Activated CD4-positive, alpha-beta T cell treated with anti-CD3 and anti-CD28 coated beads, Interleukin-2, Interleukin-6, amounts not matched to agents 100 ng/mL and 50 ng/mL, durations not matched to agents 16 hours and 8 hours (primary cell): ENCODE measurements at places on chromosomes 1 and 21.

- DNase-seq: no peak
Measured at GRCh38 chr1:54973205-54973921, 7.1 kb upstream of the TMEM61 start.

DNA sequence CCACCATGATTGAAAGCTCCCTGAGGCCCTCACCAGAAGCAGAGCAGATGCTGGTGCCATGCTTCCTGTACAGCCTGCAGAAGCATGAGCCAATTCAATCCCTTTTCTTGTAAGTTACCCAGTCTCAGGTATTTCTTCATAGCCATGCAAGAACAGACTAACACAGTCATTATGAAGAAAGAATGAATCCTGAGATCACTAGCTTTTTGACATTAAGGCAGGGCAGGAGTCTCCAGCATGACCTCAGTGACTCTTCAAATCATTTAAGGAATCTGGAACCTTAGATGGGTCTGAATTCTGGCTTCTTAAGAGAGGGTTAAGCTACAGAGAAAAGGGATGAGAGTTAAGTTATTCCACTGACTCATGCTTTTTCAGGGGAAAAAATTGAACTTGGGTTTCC is 79.0 kb downstream of the PTPN14 start:
- no peak for DNase-seq

GRCh38 chr1:243409284-243409683 is 153.4 kb downstream of the SDCCAG8 start:
- peak; percentile 35 for DNase-seq

GRCh38 chr1:198942466-198942865 is 303.6 kb downstream of the PTPRC start:
- DNase-seq: no peak

DNA sequence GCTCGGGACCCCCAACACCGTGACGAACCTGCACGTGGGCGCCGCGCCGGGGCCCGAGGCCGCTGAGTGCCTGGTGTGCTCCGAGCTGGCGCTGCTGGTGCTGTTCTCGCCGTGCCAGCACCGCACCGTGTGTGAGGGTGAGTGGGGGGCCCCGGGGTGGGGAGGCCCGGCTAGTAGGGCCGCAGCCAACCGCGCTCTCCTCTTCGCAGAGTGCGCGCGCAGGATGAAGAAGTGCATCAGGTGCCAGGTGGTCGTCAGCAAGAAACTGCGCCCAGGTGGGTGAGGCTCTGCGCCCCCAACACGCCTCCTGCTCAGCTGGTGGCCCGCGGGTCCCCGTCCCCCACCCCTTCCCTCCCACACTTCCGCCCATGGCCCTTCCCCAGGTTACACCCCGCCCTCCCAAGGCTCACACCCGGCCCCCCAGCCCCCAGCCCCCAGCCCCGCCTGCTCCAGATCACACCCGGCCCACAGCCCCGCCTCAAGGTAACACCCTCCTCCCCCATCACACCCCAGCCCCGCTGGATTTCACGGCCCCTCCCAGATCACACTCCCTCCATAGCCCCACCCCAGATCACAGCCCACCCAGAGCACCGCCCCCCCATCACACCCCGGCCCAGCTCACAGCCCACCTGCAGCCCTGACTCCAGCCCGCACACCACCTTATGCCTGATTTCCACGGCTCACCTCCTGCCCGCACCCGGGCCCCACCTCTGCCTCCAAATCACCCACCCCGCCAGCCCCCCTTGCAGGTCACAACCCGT is 2.4 kb upstream of the MMP23B start:
- peak; percentile 64 for DNase-seq

GRCh38 chr1:201295861-201296260 is 12.6 kb downstream of the PKP1 start:
- DNase-seq: no peak

GRCh38 chr1:216314379-216315095 is 108.7 kb downstream of the USH2A start:
- DNase-seq: no peak

- DNase-seq: peak; percentile 0
Measured at GRCh38 chr1:149846593-149847466, 52.5 kb upstream of the BOLA1 start.

DNA sequence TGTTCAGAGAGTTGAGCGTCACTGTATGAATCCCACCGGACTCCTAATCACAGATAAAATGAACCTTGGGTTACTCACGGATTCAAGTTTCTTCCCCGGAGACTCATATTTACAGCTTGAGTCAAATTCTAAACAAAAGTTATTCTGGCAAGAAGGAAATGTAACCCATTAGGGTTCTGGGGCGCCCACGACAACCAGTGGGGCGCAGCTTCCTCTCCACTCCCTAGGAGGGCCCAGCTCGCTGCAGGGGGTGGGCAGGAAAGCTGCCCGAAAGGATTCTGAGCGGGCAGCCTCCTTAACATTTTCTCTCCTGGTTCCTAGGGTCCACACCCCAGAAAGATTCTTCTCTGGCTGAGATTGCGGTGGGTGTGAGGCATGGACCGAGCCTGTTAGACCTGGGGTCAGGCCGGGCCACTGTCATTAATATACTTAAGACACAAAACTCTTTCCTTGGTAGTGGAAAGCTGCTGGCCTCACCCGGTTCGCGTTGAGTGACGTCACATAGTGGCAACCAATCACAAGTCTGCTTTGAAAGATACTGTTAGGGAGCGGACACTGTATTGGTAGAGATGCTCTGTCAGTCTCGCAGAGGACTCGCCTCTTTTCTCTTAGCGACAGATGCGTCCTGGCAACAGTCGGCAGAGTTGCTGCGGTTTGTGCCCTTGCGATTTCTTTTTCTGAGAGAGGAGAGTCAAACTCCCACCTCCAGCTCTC is 13.6 kb upstream of the MCOLN3 start:
- peak; percentile 93 for DNase-seq

DNA sequence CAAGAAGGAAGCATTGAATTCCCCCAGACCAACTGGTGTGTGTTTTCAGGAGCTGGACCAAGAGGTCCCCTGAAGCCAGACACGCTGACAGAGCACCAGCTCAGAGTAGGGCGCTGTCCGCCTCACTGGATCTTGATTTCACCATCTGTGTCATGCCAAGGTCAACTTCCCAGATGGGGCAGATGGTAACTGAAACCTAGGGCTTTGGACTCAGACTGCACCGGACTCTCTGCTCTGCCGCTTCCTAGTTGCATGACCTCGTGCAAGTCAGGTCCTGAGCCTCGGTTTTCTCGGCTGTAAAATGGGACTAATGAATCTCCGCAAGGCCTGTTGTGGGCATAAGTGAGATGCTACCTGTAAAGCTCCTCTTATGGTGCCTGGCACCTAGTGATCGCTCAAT is 17.9 kb upstream of the CASZ1 start:
- DNase-seq: no peak

DNA sequence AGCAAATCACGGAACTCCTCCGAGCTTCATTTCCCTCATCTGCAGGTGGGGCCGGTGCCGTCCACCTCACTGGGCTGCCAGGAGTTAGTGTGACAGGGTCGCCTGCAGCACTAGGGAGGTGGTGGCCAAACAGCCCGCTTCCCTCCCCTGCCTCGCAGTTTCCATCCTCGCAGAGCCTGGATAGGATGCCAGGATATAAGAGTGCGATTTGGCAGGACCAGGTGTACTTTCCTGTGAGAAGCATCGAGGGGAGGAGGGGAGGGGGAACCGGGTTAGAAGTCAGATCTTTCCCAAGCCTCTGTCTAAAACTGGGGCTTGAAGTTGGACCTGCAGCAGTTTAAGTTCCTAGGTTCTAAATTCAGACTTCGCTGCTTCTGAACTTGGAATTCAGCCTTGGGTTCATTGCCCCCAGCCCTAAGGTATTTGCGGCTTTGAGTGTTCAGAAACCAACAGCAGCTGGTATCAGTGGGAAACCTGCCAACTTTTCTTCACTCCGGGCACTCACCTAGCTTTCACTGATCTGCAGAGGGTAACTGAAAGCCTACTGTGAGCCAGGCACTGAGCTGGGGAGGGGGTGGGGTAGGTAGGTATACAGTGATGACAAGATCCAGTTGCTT is 1.7 kb upstream of the JUN start:
- no peak for DNase-seq

DNA sequence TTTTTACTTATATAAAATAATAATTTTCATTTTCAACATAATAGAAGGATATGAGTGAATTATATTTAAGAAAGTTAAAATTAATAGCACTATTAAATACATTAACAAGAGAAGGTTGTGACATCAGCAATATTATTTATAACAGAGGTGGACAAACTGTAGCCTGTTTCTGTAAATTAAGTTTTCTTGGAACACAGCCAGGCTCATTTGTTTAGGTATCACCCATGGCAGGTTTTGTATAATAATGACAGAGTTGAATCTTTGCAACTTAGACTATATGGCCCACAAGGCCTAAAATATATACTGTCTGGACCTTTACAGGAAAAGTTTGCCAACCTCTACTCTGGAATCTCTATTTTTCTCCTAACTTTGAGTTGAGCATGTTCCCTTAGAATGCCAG is 42.8 kb upstream of the CACYBP start:
- no peak for DNase-seq

GRCh38 chr1:219790834-219791615 is 137.3 kb downstream of the SLC30A10 start:
- no peak for DNase-seq

- DNase-seq: no peak
Measured at GRCh38 chr1:230259621-230260020, 166.5 kb downstream of the PGBD5 start.

- peak; percentile 37 for DNase-seq
Measured at GRCh38 chr1:32263744-32264143, 12.7 kb downstream of the LCK start.

DNA sequence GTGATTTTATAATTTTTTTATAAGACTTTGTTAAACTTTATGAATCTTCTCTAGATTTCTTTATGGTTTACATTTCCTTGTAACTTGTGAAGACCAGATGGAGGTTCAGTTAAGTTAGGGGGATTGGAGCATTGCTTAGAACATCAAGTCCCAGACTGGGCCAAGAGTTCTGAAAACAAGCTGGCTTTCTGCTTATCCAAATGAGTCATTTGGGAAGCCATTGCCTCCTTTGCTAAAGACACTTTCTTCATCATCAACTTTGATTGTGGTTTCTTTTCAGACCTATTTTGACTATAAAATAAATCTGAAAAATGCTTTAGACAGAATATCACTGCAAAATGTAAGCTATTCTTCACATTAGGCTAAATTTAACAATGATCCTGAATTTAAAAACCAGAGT is 446.8 kb downstream of the USP25 start:
- DNase-seq: no peak

DNA sequence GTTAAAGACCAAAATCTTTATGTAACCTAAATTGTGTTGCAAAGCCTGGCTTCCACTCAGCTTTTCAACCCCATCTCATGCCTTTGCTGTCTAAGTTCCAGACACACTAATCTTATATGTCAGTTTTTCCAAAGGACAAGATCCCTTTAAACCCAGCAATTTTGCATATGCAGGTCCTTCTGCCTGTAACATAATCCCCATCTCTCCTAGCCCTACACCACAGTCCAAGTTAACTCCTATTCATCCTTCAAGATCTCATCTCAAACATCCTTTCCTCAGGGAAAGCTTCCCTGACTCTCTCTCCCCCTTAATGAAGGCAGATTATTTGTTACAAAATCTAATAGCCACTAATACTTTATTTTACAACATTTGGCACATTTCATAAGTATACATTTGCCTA is 366.3 kb downstream of the PLPP3 start:
- DNase-seq: no peak

- no peak for DNase-seq
Measured at GRCh38 chr1:22814176-22815042, 103.8 kb downstream of the EPHB2 start.

DNA sequence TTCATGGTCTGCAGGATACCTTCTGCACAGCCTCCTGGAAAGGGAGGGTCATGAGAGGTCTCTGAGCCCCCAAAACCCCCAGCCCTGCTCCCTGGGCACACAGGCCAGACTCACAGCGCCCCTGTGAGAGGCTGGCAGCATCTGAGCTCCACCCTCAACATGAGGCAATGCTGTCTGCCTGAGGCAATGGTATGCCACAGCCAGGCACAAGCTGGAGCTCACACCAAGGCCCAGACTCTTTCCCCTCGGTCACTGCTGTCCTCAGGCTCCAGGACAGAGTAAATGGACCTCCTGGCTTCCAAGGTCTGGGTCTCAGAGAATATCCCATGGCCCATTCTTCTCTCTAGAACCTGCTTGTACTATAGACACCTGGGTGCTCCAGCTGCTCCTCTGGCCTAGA is 17.2 kb downstream of the MEF2D start:
- no peak for DNase-seq

DNA sequence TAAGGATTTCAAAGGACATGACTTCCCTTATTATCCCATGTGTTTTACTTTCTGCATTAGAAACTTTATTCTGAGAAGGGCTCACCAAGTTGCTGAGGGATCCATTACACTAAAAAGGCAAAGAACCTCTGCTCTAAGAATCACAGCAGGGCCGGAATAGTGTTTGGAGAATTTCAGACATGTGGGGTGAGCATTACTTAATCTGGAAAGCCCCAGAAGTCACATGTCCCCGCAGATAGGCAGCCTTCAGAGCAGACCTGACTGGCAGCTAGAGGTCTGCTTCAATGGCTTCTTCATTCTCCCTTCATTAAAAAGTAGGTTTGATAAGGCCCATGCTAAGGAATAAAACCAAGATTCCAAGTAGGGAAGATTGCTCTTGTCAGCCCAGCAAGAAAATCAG is 52.6 kb upstream of the RBM15 start:
- peak; percentile 3 for DNase-seq

- no peak for DNase-seq
Measured at GRCh38 chr1:247286134-247286670, 30.3 kb downstream of the VN1R5 start.

- DNase-seq: no peak
Measured at GRCh38 chr1:109948285-109948630, 36.3 kb upstream of the AHCYL1 start.

DNA sequence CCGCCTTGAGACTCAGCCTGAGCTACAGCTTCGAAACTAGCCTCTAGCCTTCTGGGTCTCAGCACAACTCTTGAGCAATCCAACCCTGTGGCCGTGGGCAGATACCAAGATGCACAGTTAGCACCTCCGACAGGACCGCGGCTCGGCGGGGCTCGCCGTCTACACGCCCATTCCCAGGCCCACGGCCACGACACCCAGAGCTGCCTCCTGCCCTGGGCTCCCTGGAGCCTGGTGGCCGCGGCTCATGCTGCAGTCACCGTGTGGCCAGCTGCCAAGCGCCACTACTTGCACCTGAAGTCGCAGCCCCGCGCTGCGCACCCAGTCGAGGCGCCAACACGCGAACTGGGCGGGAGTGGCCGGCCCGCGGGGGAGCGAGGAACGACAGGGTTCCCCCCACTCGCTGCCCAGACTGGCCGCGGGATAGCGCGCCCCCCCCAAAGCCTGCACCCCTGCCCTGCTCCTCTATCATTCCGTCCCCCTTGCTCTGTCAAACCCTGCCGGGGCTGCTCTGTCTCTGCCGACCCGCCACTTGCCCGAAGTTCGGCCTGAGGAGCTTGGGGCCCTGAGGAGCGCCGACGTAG is 729 bp upstream of the CDCA8 start:
- peak; percentile 36 for DNase-seq
